ENCODE measurements at places on chromosomes 6 and 20. TPM values are rescaled to one million over a fixed set of nuclear protein-coding genes. Genes with fewer than 3 reads are reported as not detected.
A peak's percentile ranks its signal among the peaks of the same experiment; 100 is the strongest.

DNA sequence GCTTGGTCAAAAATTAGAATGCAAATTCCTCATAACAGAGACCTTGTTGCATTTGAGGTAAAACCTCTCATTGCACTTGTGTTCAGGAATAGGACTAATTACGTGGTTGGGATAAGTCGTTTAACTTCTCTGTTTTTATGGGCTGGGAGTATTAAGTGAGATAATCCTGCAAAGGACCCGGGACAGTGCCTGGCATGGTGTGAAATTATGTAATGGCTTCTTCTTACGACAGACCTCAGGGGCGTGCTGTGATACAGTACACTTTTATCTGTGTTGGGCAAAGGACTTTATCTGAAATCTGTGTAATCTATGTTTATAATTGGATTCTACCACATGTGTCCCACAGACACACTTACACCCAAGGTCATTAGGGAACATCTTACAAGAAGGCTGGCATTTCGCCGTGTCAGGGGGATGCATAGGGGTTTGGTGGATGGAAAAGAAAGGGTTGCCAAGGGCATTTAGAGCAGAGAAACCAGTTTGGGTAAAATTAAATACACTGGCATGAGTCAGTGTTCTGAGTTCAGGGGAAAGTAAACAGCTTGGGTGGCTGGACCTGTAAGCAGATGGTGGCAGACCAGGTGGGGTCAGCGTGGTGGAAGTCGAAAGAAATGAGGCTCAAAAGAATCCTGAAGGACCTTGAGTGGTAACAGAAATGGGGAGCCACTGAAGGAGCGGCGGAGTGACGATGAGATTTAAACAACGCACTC, 17.2 kb upstream of the RTF2 start:
- no peak overlapping the region for H3K4me3 ChIP-seq
- no peaks in the 10 kb centered on the region for H3K4me1 ChIP-seq
- peaks cover 5% of the 10 kb centered on the region for H3K36me3 ChIP-seq
- DNase-seq: no peak

DNA sequence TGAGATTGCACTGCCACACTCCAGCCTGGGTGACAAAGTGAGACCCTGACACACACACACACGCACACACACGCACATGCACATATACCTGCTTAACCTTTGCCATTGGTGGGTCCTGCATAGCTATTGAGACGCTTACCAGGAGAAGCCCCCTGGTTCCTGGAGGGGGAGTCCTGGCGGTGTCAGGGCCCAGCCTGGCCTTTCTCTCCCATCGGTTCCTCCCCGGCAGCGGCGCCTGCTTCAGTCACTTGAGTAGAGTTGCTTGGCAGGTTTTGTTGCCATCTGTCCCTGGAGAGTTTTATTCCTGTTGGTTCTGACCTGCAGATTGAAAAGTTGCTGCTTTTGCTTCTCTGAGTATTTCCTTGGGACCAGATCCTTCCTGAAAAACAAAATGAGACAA, 20.6 kb upstream of the FAM209A start:
- no peak overlapping the region for H3K4me3 ChIP-seq
- no peak for DNase-seq
- H3K27me3 ChIP-seq: no peaks in the 10 kb centered on the region
- no peaks in the 10 kb centered on the region for H3K4me1 ChIP-seq
- H3K27ac ChIP-seq: no peak overlapping the region

CST5 gene
- not detected for total RNA-seq

DNA sequence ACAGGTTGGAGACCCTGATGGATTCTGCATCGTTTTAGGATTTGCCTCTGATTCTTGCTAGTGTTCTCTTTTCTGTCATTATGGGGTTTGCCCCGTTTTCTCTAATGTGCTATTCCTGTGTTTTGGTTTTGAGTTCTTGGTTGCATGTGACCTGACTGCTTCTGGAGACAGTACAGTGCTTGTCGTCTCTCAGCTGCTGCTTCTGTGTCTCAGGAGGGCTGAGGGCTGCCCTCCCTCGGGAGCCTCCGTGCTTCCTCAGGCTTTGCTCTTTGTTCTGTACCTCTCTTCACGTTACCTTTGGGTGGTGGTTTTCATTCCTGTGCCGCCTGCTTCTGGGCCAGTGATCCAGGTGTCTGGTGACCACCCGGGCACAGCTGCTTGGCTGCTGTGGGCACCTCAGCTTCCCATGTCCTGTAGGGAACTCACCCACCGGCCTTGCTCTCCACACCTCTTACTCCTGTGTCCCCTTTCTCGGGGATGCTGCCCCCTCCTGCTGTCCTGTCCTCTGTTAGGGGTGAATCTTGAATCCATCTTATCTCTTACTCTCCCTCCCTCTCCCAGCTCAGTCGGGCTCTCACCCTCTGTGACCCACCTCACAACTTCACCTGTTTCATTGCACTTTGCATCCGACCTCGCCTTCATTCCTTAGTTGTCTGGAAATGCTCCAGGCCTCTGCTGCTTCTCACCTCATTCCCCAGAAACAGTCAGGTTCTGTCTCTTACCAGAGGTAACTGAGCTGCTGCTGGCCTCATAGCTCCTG, 33.2 kb downstream of the PANK2 start:
- H3K4me1 ChIP-seq: peaks cover 14% of the 10 kb centered on the region
- no peak overlapping the region for H3K4me3 ChIP-seq
- DNase-seq: no peak
- peaks cover 48% of the 10 kb centered on the region for H3K36me3 ChIP-seq
- H3K27me3 ChIP-seq: no peaks in the 10 kb centered on the region

- no peaks in the 10 kb centered on the region for H3K4me1 ChIP-seq
- no peak overlapping the region for H3K27ac ChIP-seq
- no peak for DNase-seq
- H3K27me3 ChIP-seq: no peaks in the 10 kb centered on the region
Measured at GRCh38 chr20:30500829-30501440, 756.5 kb upstream of the DEFB115 start.

- DNase-seq: no peak
- H3K4me1 ChIP-seq: no peaks in the 10 kb centered on the region
Measured at GRCh38 chr20:6238421-6238820, 115.6 kb upstream of the FERMT1 start.

- H3K27me3 ChIP-seq: no peaks in the 10 kb centered on the region
- H3K36me3 ChIP-seq: no peaks in the 10 kb centered on the region
- DNase-seq: peak; percentile 49
- no peak overlapping the region for H3K4me3 ChIP-seq
- peaks cover 20% of the 10 kb centered on the region for H3K4me1 ChIP-seq
Measured at GRCh38 chr6:11460001-11460668, 77.4 kb upstream of the TMEM170B start.

GRCh38 chr20:44830523-44830922, 20.2 kb upstream of the RIMS4 start:
- no peak overlapping the region for H3K4me3 ChIP-seq
- H3K27ac ChIP-seq: no peak overlapping the region
- no peaks in the 10 kb centered on the region for H3K4me1 ChIP-seq
- no peak for DNase-seq
- H3K27me3 ChIP-seq: no peaks in the 10 kb centered on the region

- no peaks in the 10 kb centered on the region for H3K27me3 ChIP-seq
- no peaks in the 10 kb centered on the region for H3K4me1 ChIP-seq
- no peak overlapping the region for H3K4me3 ChIP-seq
- DNase-seq: no peak
- H3K27ac ChIP-seq: no peak overlapping the region
- H3K36me3 ChIP-seq: no peaks in the 10 kb centered on the region
Measured at GRCh38 chr20:20977786-20978185, 128.4 kb downstream of the LINC00237 start.

GRCh38 chr6:43733471-43734293, 36.3 kb upstream of the VEGFA start:
- no peak overlapping the region for H3K27ac ChIP-seq
- no peaks in the 10 kb centered on the region for H3K27me3 ChIP-seq
- DNase-seq: peak; percentile 16
- H3K36me3 ChIP-seq: no peaks in the 10 kb centered on the region
- H3K4me3 ChIP-seq: no peak overlapping the region
- H3K4me1 ChIP-seq: no peaks in the 10 kb centered on the region

DNA sequence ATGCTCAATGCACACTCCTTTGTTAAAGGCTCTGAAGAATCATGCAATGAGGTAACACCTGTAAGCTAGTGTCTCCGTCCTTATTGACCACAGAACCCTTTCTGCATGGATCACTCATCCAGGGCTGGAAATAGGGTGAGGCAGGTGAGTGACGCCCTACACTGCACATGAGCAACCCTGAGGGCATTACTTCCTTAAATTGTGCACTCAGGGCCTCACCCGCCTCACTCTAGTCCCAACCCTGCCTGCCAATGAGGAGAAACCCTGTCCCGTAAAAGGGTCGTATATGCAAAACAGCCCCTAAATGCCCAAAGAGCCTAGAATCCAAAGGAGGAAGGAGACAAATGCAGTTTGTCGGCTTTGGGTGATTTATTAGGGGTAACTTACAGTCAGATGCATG, 33.6 kb upstream of the NOP56 start:
- no peak for DNase-seq
- no peaks in the 10 kb centered on the region for H3K27me3 ChIP-seq
- H3K27ac ChIP-seq: no peak overlapping the region
- H3K36me3 ChIP-seq: no peaks in the 10 kb centered on the region
- no peaks in the 10 kb centered on the region for H3K4me1 ChIP-seq

DNA sequence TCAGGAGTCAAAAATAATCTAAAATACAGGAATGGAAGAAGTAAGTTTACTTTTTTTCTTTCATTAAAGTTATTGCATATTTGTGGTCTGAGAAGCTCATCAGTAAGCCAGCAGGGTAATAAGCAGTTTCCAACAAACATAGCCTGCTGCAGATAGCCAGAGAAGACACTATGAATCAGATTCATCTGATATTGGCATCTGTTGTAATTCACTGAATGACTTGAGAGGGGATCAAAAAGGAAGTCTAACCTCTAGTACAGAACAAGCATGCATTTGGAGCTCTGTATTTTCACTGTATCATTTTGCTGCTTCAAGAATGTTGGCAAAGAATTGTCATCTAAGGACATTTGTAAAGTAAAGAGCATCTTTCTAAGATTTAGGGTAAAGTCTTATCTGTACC, 53.8 kb upstream of the UFL1 start:
- no peaks in the 10 kb centered on the region for H3K27me3 ChIP-seq
- no peak overlapping the region for H3K27ac ChIP-seq
- no peaks in the 10 kb centered on the region for H3K4me1 ChIP-seq
- no peak overlapping the region for H3K4me3 ChIP-seq
- no peak for DNase-seq

DNA sequence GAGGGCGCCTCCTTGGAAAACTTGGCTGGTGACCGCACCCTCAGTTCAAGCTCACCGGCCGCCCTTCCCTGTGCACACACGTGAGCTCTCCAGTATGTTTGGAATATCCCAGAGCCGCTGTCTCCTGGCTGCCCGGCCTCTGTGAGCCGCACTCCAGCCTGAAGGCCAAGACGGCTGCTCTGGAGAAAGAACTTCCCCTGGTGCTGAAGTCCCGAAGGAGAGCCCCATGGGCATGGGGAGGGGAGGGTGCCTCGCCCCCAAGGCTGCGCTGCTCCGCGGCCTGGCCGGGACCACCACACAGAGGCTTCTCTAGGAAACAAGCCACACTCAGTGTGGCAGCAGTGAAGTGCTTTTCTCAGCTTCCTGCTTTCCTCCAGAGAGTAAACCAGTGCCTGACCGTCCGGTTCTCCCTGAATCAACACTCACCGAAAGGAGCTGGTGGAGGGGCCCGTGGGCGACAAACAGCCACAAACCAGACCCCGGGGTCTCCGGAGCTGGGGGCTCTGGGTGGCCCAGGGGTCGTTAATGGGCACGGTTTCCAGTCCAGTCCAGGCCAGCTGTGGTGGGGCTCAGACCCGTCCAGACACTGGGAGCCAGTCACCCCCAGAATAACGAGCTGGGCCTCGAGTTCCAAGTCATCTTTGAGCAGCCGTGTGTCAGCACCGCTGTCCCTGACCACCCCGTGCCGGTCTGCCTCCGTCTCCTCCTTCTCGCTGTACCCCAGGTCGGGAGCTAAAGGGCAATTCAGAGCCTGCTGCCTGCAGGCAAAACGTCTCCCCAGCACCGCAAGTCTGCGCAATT, 87.4 kb upstream of the BHLHE23 start:
- no peaks in the 10 kb centered on the region for H3K27me3 ChIP-seq
- no peak overlapping the region for H3K4me3 ChIP-seq
- H3K36me3 ChIP-seq: no peaks in the 10 kb centered on the region
- DNase-seq: peak; percentile 7
- no peaks in the 10 kb centered on the region for H3K4me1 ChIP-seq

DNA sequence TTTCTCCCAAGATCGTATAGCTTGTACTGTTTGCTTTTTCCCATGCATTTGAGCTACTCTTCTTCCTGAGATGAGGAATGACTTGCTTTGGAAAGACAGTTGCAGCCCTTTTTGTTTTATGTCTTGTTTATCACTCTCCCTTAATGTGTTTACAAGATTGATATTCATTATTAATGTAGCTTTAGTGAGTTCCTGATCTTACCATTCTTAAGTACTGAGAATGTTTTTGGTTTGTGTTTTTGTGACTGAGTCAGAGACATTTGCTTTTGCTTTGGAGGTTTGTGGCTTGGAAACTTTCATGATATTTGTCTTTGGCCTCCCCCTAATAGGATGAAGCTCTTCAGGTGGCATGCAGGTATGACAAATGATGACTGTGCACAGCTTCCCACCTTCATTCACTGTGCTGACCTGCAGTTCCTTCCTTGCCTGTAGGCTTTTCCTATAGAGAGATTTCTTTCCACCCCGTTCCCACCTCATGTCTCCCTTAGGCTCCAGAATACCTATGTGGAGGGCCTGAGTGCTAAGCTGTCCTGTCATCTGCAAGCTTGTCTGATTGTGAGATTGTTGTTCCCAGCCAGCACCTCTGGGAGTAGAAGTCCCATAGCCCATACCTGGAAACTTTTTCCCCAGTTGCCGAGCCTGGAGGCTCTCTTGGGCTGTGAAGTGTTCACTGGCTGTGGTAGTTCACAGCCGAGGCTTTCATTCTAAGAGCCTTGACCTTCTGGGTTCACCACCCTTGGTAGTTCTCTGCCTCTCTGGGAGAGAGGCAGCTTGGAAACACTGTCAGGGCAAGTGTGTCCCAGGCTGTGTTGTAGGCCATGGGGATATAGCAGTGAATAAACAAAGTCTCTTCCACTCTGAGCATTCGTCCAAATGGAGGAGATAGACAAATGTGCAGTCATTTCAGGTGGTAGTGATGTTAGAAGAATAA, 27.1 kb downstream of the CDS2 start:
- no peaks in the 10 kb centered on the region for H3K36me3 ChIP-seq
- DNase-seq: no peak
- no peak overlapping the region for H3K27ac ChIP-seq
- H3K4me3 ChIP-seq: no peak overlapping the region
- no peaks in the 10 kb centered on the region for H3K27me3 ChIP-seq

DNA sequence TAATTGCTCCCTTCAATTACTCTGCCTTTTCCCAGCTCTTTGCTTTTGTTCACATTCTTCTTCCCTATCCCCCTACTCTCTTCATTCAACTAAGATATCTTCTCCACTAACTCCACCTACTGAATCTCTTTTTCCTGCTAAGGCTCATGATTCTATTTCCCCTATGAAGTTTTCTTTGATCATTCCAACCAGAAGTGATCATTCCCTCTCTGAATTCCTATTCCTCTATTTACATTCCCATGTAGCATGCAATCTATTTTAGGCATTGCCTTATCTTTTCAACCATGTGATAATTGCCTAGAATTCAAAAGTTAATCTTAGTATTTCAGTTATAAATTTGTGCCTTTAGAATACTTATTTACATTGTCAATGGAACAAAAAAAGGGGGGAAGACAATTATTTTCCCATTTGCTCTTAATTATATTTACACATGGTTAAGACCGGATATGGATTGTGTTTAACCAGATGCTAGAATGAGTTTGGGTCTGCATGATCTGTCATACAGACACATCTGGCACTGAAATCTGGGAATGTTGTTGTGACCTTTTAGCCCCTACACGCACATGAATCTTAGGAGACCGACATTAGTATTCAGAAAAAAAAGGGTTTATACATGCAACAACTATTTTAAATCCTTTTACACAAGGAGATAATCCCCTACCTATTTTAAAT, 20.8 kb downstream of the MOXD1 start:
- no peaks in the 10 kb centered on the region for H3K27me3 ChIP-seq
- no peaks in the 10 kb centered on the region for H3K36me3 ChIP-seq
- DNase-seq: no peak
- H3K4me3 ChIP-seq: no peak overlapping the region
